ENCODE measurements at places on chromosomes 5 and 9. TPM values are rescaled to one million over a fixed set of nuclear protein-coding genes. Genes with fewer than 3 reads are reported as not detected.
A peak's percentile ranks its signal among the peaks of the same experiment; 100 is the strongest.

GRCh38 chr5:143642791-143643190, 169.2 kb upstream of the HMHB1 start:
- DNase-seq, result no peak
- H3K27ac ChIP-seq, result no peak overlapping the region
- no peaks in the 10 kb centered on the region for H3K36me3 ChIP-seq
- peaks cover 21% of the 10 kb centered on the region for H3K4me1 ChIP-seq
- H3K4me3 ChIP-seq, result no peak overlapping the region

DNA sequence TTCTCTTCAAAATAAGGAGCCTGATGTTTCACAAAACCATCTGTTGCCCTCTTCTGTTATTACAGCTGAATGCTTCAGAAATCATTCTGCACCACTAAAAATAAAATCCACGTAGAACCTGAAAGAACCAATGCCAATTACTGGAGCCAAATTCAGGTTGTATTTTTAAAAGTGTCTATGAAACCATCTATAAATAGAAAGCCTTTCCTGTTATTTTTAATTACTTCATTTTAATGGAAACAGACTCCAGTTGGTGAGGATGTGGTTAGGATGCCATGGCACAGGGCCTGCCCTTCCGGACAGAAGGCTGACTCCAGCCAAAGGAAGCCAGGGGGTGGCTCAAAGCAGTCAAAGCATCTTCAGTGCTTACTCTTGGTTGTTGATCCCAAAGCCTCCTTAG, 119.8 kb downstream of the TENT4A start:
- no peak for DNase-seq
- H3K27ac ChIP-seq, result no peak overlapping the region
- H3K4me3 ChIP-seq, result no peak overlapping the region
- peaks cover 12% of the 10 kb centered on the region for H3K36me3 ChIP-seq
- no peaks in the 10 kb centered on the region for H3K4me1 ChIP-seq
- H3K27me3 ChIP-seq, result peaks cover 4% of the 10 kb centered on the region

DNA sequence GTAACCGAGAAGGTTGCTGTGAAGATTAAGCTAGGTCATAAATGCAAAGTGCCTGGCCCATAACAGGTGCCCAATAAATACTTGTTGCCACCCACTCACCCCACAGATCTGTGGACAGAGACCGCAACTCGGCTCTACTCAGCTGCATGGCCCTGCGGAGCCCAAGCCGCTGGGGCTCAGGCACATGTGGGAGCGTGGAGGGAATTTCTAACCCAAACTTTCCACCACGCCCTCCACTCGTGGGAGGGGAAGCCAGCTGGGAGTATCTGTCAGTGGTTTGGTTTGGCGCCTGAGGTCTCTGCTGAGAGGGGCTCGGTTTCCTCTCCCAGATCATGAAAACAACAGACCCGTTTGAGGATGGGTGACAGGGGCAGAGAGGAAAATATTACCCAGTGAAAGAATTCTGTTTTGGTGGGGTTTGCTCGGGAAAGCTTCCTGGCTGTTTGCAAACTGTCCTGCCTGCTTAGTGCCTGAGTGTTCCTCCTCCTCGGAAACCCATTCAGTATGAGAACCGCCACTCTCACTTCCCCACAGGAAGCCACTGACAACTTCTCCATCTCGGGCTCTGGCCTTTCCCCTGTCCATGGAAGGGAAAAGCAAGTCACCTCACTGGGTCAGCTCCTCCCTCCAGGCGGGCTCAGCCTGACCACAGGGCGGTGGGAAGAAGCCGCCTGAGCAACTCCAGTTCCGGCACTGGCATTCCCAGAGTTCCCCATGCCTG, 60.1 kb downstream of the RGS3 start:
- H3K27ac ChIP-seq, result no peak overlapping the region
- H3K36me3 ChIP-seq, result no peaks in the 10 kb centered on the region
- DNase-seq, result no peak
- peaks cover 11% of the 10 kb centered on the region for H3K4me1 ChIP-seq
- no peaks in the 10 kb centered on the region for H3K27me3 ChIP-seq
- no peak overlapping the region for H3K4me3 ChIP-seq

GRCh38 chr5:91794856-91795548, 411.9 kb upstream of the ARRDC3 start:
- no peaks in the 10 kb centered on the region for H3K36me3 ChIP-seq
- H3K27ac ChIP-seq, result no peak overlapping the region
- H3K27me3 ChIP-seq, result no peaks in the 10 kb centered on the region
- H3K4me1 ChIP-seq, result peaks cover 6% of the 10 kb centered on the region
- no peak for DNase-seq

DNA sequence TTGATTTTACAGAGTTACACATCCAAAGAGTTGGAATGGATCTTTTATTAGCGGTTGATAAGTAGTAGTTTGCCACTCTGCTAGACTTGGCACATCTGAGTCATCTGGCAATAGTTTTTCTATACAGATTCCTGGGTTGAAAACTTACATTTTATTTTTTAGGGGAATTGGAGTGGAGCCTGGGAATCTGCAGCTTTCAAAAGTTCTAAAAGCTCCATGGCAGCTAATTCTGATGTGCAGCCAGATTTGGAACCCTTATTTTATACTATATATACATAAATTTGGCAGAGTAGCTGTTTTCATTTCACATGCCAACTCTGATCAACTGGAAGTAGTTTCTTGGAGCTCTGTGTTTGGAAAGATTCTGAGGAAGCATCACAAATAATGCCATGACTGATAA, 715.5 kb downstream of the TLR4 start:
- H3K27ac ChIP-seq, result no peak overlapping the region
- no peaks in the 10 kb centered on the region for H3K36me3 ChIP-seq
- no peaks in the 10 kb centered on the region for H3K27me3 ChIP-seq
- H3K4me1 ChIP-seq, result peaks cover 11% of the 10 kb centered on the region

- no peak for DNase-seq
- H3K27me3 ChIP-seq, result no peaks in the 10 kb centered on the region
- H3K36me3 ChIP-seq, result peaks cover 11% of the 10 kb centered on the region
- H3K27ac ChIP-seq, result 0 out of 2 replicates have a peak overlapping the region, but pooled peaks have one; percentile 28
Measured at GRCh38 chr9:120868339-120868675, 8.7 kb downstream of the PHF19 start.

DNA sequence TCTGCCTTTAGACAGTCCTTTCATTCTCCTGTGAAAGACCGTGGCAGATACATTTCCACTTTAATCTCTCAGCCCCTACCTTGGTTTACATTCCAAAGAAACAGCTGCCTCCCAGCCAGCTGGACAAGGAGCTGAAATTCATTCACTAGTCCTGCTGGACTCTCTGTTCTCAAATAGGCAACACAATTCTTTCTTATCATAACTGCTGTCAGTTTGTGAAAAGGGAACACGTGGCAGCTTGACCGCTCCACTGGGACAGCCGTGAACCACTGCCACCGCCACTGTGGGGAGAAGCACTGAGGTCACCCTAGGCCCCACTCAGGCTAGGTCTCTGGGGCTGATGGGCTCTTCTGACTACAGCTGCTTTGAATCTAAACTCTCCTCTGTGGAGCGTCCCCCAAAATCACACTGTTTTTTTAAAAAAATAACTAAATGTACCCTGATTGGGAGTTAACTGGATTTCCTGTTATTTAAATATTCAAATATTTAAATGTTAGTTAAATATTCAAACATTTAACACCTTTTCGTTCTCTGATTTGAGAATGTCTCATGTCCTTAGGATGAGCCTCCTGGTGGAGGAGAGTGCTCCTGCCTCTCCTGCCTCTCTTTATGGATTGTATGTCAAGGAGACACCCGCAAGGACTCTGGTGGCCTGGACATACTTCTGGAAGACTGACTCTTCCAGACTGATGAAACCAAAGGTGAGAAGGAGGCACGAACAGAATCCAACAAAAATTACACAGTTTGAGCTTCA, 120.1 kb downstream of the BOD1 start:
- H3K4me1 ChIP-seq, result peaks cover 13% of the 10 kb centered on the region
- H3K36me3 ChIP-seq, result no peaks in the 10 kb centered on the region
- DNase-seq, result no peak
- H3K27me3 ChIP-seq, result no peaks in the 10 kb centered on the region
- no peak overlapping the region for H3K4me3 ChIP-seq

- no peak overlapping the region for H3K27ac ChIP-seq
- no peak for DNase-seq
- H3K4me3 ChIP-seq, result no peak overlapping the region
- H3K4me1 ChIP-seq, result no peaks in the 10 kb centered on the region
Measured at GRCh38 chr9:120655005-120655622, 59.2 kb downstream of the MEGF9 start.

DNA sequence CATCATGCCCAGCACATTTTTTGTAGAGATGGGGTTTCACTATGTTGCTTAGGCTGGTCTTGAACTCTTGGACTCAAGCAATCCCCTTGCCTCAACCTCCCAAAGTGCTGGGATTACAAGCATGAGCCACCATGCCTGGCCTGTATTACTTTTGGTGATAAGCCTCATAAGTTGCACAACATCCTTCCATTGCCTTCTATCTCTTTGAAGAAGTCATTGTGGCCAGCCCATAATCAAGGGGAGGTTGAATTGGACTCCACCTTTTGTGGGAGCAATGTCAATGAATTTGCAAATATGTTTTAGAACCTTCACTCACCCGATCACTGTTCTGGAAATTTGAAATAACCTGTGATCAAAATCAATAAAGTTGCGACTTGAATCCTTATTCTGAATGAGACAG, 104.3 kb upstream of the CLINT1 start:
- peak overlapping the region; percentile 5 for H3K27ac ChIP-seq
- H3K4me3 ChIP-seq, result no peak overlapping the region
- peaks cover 57% of the 10 kb centered on the region for H3K4me1 ChIP-seq
- no peak for DNase-seq
- no peaks in the 10 kb centered on the region for H3K36me3 ChIP-seq
- H3K27me3 ChIP-seq, result no peaks in the 10 kb centered on the region

GRCh38 chr5:81859624-81860023, 108.7 kb upstream of the SSBP2 start:
- DNase-seq, result no peak
- H3K4me3 ChIP-seq, result no peak overlapping the region
- no peak overlapping the region for H3K27ac ChIP-seq
- no peaks in the 10 kb centered on the region for H3K27me3 ChIP-seq
- no peaks in the 10 kb centered on the region for H3K36me3 ChIP-seq

DNA sequence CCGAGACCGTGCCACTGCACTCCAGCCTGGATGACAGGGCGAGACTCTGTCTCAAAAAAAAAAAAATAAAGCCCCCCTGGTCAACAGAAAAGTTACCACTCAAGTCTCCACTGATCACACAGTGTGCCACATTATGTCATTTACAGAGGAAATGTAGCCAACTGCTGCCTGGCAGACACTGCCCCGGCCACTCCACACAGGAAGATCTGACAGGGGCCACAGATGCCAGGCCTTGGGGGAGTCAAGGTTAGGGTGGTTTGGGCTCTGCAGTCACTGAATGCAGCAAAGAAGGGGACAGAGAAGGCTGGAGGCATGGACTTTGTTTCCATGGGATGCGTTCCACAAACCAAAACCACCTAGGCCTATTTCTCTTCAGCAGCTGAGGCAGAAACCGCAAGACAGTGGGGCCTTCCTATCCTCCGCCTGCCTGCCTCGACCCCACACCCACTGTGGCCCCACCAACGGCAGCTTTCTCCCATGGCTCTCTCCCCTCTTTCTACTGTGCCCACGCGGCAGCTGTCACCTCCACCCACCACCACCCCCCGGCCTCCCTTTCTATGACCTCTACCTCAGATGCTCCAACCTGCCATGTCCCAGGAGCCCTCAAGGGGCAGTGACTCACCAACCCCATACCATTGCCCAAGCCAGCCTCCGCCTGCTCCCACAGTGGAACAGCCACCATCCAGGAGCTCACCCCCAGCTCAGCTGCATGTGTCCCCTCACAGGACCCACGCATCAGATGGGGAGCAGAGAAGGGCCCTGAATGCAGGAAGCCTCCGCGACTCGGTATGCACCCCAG, 12.4 kb downstream of the IPPK start:
- peaks cover 8% of the 10 kb centered on the region for H3K36me3 ChIP-seq
- H3K27me3 ChIP-seq, result no peaks in the 10 kb centered on the region
- no peak overlapping the region for H3K27ac ChIP-seq

- no peaks in the 10 kb centered on the region for H3K27me3 ChIP-seq
- H3K4me1 ChIP-seq, result peaks cover 36% of the 10 kb centered on the region
- H3K36me3 ChIP-seq, result peaks cover 43% of the 10 kb centered on the region
- H3K4me3 ChIP-seq, result no peak overlapping the region
- peak overlapping the region; percentile 5 for H3K27ac ChIP-seq
- DNase-seq, result no peak
Measured at GRCh38 chr5:111720333-111720890, 36.6 kb downstream of the NREP start.

DNA sequence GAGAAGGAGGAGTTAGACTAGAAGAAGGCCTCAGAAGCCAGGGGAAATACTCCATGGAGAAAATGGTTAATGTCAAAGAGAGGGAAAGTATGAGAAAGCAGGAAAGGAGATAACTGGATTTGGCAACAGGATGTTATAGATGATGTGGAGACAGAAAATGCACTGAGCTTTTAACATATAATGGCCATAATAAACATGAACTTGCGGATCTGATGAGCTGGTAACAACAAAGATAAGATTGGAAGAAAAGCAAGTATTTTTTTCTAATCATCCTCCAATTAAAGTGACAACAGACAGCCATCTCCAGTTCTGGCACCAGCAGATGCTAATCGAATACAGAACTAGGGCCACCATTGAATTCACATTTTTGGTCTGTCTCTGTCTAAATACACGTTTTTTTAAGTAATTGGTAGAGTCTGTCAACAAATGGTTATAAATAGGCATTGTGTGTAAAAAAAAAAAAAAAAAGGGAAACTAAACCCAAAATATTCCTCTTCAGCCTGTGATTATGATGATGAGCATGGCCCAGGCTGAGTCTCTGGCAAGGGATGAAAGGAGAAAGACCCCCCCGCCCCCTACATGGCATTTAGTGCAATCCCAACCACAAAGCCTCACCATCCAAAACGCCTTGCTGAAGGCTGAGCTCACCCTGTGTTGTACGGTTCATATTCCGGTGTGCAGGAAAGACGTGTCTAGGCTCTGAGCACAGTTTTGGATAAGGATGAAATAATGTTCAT, 149.5 kb upstream of the LHFPL2 start:
- no peak overlapping the region for H3K4me3 ChIP-seq
- DNase-seq, result no peak
- no peak overlapping the region for H3K27ac ChIP-seq
- peaks cover 14% of the 10 kb centered on the region for H3K36me3 ChIP-seq
- H3K27me3 ChIP-seq, result no peaks in the 10 kb centered on the region
- peaks cover 10% of the 10 kb centered on the region for H3K4me1 ChIP-seq

- no peak overlapping the region for H3K27ac ChIP-seq
- H3K4me3 ChIP-seq, result no peak overlapping the region
- DNase-seq, result no peak
- peaks cover 12% of the 10 kb centered on the region for H3K4me1 ChIP-seq
- peaks cover 5% of the 10 kb centered on the region for H3K36me3 ChIP-seq
Measured at GRCh38 chr9:111294691-111295451, 35.2 kb downstream of the OR2K2 start.

DNA sequence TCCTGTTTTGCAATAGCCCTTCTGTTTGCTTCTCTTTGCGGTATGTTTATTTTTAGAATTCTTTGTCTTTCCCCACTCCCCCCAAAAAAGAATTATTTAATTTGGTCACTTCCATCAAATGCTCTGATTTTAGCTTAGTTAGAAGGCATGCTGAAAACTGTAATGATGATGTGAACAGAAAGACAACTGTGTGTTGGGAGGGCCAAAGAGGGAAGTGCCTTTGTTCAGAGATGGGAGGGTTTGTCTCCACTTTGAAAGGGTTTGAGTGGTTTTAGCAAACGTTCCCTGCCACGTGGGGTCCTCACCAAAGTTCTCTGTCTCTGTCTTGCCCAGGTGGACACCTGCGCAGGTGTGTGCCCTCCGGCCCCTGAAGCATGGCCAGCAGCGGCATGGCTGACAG, 41.9 kb downstream of the SYK start:
- H3K4me1 ChIP-seq, result no peaks in the 10 kb centered on the region
- DNase-seq, result no peak
- H3K27ac ChIP-seq, result no peak overlapping the region
- H3K27me3 ChIP-seq, result no peaks in the 10 kb centered on the region
- no peaks in the 10 kb centered on the region for H3K36me3 ChIP-seq

FOXD4L4 gene
- 0.14 TPM for total RNA-seq

FAM151B gene
- 0.48 TPM for total RNA-seq

SNCAIP gene
- total RNA-seq, result 9.7 TPM

SH3RF2 gene
- total RNA-seq, result 1.6 TPM

RORB gene
- total RNA-seq, result 8.7 TPM

PRR16 gene
- 0.42 TPM for total RNA-seq

FOXI1 gene
- not detected for total RNA-seq
